Activated naive CD8-positive, alpha-beta T cell treated with anti-CD3 and anti-CD28 coated beads, Interleukin-2, amount 10 ng/mL, durations not matched to agents 7 days and 5 days (primary cell): ENCODE measurements at places on chromosomes 2 and 18. TPM values are rescaled to one million over a fixed set of nuclear protein-coding genes. Genes with fewer than 3 reads are reported as not detected.

CENPA gene
- total RNA-seq: 34.4 TPM

PID1 gene
- total RNA-seq: 0.17 TPM

C2orf78 gene
- total RNA-seq: not detected

BABAM2 gene
- total RNA-seq: 50.7 TPM

STAT4 gene
- total RNA-seq: 170 TPM

SPIRE1 gene
- 3.6 TPM for total RNA-seq
